Natural killer cell (primary cell): ENCODE measurements at places on chromosomes 5 and 9. TPM values are rescaled to one million over a fixed set of nuclear protein-coding genes. Genes with fewer than 3 reads are reported as not detected.

ZFP2 gene
- 0.54 TPM for total RNA-seq

TNFSF15 gene
- total RNA-seq, result not detected

SPAAR gene
- total RNA-seq, result not detected

CNTFR gene
- not detected for total RNA-seq

NRG2 gene
- total RNA-seq, result 0.21 TPM

PCDHA9 gene
- not detected for total RNA-seq

SLC1A3 gene
- total RNA-seq, result not detected

CCNI2 gene
- total RNA-seq, result not detected

N4BP3 gene
- total RNA-seq, result 9.0 TPM

EPB41L4B gene
- not detected for total RNA-seq

MAMDC2 gene
- not detected for total RNA-seq
